Retina (tissue), 1 donor: ENCODE measurements at places on chromosomes 7 and 10.

DNA sequence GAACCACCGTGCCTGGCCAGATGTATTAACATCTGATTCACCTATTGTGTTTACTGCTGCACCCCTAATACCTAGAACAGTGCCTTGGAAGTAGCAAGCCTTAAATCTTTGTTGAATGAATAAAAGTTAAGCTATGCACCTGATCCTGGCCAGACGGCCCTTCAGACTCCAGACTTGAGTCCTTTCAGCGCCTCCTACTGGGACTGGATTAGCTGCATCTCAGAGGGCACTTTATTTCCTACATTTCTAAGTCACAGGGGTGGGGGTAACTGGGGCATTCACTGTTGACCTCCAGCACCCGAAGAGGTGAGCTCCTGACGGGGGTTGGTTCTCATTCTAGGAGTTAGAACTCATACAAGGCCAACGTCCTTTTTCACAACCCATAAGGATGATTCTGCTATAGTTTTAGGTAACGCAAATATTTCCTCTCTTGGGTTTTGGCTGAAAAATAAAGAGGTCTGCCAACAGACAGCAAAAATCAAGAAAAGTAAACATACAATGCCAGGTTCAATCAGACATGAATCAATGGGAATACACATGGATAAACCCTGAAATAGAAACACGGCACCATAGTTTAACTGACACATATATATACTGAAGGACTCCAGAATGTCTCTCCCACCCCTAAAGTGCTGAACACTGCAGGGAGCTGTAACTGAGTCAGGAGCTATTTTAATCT is 48.0 kb upstream of the DLG5 start:
- DNase-seq, result peak; percentile 19

DNA sequence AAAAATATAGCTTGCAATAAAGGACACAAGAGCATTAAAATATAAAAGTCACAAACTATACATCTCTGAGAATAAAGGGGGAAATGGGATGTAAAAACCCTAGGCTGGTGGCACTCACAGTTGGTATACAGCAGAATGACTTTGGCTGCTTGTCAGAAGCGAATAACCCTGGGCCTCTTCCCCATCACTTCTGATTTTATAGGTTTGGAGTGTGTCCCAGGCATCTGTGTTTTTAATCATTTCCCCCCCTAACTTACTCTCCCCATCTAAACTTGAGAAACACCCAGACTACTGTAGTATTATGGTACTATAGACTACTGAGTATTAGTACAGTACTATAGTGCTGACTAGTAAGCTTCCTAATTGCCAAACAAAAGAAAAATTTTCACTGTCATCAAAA is 1.8 kb upstream of the RPA3 start:
- DNase-seq, result no peak

GRCh38 chr10:61757525-61758397 is 95.0 kb downstream of the CABCOCO1 start:
- no peak for DNase-seq

- DNase-seq, result no peak
Observed at GRCh38 chr10:90642136-90642535, 215.7 kb downstream of the HTR7 start.

DNA sequence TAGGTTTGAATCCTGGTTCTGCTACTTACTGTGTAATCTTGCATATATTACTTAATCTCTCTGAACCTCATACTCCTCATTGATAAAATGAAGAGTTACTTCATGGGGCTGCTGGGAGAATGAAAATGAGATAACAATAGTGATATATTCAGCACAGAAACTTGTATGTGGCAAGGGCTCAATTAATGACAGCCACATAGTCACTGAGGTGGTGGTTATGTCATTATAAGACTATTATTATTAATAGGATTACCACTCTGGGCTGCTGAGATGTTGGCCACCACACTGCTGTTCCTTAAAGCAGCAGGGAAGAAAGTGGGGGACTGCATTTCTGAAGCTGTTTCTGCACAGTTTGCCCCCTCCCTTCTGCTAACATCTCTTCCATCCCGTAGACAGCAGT is 100.4 kb upstream of the PDLIM1 start:
- no peak for DNase-seq

DNA sequence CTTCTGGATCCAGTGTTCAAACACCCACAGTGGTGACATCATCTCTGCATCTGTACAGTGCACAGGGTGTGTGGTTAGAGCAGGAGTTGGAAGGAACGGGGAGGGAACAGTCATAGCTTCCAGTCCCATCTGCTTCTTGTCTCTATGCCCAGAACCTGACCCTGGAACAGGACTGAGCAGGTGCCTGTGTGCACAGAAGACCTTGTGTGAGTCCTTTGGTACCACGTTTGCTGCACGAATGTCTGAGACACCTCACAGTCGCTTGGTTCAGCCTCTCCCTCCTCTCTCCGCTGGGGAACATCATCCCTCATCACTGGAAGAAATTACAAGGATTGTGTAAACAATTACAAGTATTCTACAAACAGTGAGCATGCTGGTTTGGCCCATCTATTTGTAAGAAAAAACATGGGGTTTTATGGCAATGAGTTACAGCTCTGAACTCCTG is 243.0 kb upstream of the KLF6 start:
- DNase-seq, result no peak

- no peak for DNase-seq
Observed at GRCh38 chr10:90800232-90800796, 57.5 kb downstream of the HTR7 start.

DNA sequence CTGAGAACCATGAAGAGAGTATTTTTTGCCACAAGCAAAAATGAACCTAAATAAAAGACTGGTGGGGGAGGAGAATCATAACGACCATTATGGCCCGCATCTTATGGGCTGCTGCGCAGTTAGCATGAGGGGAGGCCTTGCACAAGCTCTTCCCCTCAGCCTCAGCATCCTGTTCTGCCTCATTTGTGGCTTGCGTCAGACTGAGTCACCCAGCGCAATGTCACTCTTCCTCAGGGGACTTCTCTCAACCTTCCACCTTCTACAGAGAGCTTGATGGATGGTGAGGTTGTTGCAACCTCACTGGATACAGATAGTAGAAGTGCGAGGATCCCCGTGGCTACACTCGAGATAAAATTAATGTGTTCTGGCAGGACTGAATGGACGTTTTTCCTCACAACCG is 16.8 kb upstream of the GPR15LG start:
- DNase-seq, result peak; percentile 22

DNA sequence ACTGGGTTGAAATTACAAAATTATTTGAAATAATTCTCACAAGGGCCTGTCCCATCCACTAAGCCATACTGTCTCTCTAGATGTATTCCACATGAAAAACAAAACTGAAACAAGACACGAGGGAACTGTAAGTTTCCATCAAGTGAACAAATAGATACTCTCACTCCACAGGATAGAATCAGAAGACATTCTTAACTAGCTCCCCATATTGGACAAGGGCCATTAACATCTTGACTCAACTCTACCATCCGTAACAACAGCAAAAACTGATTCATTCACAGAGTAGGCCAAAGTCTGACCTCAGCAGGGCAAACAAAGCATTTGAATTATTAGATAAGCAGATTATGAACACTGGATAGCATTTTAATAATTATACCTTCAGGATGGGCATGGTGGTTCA is 29.1 kb downstream of the UBE2H start:
- DNase-seq, result no peak

- no peak for DNase-seq
Observed at GRCh38 chr10:12962556-12962955, 39.0 kb downstream of the CCDC3 start.

DNA sequence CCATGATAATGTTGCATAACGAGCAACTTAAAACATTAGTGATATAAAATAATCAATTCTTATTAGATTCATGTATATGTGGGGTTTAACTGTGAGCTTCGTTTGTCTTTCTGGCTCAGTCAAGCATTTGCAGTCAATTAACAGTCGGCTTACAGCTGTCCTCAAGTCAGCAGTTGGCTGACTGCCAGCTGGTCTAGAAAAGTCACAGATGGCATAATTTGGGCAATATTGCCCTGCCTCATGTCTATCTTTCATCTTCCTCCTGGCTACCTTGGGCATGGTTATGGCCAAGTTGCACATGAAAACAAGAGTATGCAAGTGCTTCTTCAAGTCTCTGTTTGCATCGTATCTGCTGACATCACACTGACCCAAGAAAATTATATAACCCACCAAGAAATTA is 186.1 kb upstream of the ZWINT start:
- no peak for DNase-seq

DNA sequence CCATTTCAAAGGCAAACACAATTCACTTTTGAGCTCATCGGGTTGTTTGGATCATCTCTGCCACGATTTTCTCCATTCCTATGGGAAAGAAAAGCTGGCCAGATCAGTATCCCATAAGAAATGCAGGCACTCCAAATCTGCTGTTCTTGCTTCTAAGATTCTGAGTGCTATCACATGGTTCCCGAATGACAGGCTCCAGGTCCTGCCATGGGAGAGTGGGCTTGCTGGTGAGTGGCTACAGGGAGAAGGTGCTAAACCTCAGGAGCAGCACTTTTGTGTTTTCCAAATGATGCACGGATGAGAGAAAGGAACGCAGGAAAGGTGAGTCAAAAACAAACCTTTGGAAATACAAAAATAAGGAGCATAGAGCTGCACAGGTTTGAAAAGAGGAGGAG is 32.1 kb downstream of the MTURN start:
- DNase-seq, result no peak

- DNase-seq, result no peak
Observed at GRCh38 chr10:117477961-117478670, 64.4 kb upstream of the EMX2 start.

DNA sequence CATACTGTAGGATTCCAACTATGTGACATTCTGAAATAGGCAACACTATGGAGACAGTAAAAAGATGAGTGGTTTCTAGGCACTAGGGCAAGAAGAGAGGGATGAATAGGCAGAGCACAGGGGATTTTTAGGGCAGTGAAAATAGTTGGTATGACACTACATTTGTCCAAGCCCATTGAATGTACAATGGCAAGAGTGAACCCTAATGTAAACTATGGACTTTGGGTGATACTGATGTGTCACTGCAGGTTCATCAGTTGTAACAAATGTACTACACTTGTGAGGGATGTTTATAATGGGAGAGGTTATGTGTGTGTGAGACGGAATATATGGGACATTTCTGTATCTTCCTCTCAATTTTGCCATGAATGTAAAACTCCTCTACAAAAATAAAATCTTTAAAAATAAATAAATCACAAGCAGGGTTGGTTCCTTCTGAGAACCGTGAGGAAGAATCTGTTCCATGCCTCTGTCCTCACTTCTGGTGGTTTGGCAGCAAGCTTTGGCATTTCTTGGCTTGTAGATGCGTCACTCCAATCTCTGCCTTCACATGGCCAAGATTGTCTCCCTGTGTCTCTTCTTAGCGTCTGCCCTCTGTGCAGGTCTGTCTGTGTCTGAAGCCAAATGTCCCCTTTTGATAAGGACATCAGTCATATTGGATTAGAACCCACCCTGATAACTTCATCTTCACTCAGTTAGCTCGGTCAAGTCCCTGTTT is 83.1 kb upstream of the AGBL3 start:
- DNase-seq, result no peak

GRCh38 chr7:37483627-37484026 is 35.0 kb upstream of the ELMO1 start:
- DNase-seq, result no peak

DNA sequence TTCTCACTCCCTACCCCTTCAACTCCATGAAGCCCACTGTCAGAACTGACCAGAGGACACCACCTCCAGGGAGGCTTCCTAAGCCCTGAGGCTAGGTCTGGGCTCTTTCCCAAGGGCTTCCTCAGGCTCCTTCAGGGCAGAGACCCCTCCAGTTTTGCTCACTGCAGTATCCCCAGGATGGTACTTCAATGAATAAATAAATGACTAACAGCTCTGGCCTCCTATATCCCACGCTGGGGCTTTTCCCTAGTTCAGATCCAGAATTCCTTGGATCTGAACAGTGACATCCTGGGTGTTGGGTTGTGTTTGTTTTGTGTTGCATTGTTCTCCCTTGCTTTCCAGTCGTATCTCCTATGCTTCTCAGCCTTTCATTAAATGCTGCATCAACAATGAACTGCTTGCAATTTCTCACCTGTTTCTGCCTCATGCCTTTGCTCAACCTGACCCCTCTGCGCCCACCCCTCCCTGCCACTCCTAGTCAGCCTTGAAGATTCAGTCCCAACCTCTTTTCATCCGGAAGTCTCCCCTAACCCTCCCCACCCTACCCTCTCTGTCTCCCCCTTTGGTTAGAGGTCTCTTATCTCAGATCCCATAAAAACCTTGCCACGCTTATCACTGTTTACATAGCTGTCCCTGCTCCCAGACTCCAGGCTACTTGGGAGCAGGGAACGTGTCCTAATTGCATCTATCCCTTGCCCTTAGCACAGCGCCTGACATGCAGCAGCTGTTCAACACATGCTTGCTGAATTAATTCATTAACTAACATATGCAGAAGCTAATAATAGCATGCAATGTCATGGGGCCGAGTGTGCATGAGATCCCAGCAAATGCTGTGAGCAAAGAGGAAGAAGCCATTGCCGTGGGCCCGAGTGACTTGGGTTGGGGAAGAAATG is 41.7 kb downstream of the PPP1R3C start:
- no peak for DNase-seq

- DNase-seq, result no peak
Observed at GRCh38 chr10:71437537-71438092, 40.9 kb downstream of the CDH23 start.

DNA sequence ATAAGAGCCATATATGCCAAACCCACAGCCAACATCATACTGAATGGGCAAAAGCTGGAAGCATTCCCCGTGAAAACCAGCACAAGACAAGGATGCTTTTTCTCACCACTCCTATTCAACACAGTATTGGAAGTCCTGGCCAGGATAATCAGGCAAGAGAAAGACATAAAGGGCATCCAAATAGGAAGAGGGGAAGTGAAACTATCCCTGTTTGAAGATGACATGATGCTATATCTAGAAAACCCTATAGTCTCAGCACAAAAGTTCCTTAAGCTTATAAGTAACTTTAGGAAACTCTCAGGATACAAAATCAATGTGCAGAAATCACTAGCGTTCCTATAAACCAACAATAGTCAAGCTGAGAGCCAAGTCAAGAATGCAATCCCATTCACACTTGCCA is 23.8 kb upstream of the STARD3NL start:
- no peak for DNase-seq

GRCh38 chr10:1172256-1172984 is 116.2 kb downstream of the WDR37 start:
- no peak for DNase-seq

- DNase-seq, result peak; percentile 48
Observed at GRCh38 chr7:121081327-121081936, 92.9 kb downstream of the CPED1 start.

DNA sequence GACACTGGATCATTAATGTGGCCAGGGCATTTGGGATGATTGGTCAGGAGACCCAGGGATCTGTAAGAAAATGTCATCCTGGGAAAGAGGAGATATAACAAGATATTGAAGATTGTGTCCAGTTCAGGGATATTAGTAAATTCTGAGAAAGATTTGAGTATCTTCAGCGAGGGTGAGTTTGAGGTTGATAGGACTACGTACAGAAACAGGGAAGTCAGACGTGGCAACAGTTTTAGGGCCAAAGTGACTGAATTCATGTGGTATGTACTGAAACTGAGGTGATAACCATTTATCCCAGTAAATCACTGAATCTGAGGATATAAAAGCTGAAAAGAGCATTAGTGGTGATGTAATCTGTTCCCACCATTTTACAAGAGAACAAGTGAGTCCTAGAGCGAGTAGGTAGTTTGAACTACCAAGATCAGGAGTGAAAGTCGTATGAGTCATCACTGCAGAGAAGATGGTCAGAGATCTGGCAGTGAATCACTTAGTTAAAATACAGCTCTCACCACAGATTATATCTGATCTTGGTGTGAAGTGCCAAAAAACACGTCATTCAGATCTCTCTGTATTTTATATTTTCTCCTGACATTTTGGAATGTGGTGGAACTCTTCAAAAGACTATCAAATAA is 220.5 kb downstream of the CDK14 start:
- DNase-seq, result no peak

- no peak for DNase-seq
Observed at GRCh38 chr7:119974972-119975371, 298.0 kb upstream of the KCND2 start.
